ENCODE measurements at places on chromosomes 7 and 10.

DNA sequence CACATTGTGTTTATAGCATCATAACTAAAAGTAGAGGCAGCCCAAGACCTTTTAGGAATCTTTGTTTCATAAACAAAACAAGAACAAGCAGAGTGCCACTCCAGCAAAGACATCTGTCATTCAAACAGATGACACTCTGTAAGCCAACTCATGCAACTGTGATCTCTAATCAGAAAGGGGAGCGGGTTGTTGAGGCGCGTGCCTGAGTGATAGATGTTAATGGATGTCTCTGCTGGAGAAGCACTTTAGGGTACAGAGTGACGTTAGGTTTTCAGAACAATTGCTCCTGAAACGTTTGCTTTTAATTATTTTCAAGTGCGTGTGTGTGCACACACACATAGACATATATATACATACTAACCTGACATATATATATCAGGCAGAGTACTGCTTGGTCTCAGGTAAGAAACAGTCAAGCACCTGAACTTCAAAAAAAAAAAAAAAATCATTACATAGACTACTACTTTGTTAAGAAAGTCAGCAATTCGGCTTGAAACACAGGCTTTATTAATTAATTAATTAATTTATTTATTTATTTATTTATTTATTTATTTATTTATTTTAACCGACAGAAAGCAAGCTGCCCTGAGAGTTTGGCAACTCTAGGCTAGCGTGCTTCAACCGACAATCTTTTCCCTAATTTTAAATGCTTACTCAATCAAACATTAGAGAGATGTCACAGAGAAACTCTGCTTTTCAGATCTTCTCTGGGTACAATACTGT lies 109.1 kb downstream of the POU6F2 start:
- no peak for DNase-seq

DNA sequence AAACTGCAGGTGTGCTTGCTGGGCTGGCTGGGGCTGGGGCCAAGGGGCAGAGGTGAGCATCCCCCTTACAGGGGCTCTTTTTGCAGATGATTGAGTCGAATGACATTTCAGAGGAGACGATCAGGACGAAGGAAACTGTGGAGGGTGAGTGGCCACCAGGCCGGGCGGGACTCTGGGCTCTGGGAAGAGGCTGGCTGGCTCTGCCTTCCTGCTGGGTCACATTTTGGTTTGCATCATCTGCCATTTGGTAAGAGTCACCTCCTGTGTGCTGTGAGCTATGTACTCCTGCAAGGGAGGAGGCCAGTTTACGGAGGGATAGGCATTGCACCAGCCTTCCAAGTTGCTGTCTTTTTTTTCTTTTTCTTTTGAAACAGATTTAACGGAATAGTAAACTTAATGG lies 73.0 kb upstream of the GTF2IRD1 start:
- DNase-seq = no peak

DNA sequence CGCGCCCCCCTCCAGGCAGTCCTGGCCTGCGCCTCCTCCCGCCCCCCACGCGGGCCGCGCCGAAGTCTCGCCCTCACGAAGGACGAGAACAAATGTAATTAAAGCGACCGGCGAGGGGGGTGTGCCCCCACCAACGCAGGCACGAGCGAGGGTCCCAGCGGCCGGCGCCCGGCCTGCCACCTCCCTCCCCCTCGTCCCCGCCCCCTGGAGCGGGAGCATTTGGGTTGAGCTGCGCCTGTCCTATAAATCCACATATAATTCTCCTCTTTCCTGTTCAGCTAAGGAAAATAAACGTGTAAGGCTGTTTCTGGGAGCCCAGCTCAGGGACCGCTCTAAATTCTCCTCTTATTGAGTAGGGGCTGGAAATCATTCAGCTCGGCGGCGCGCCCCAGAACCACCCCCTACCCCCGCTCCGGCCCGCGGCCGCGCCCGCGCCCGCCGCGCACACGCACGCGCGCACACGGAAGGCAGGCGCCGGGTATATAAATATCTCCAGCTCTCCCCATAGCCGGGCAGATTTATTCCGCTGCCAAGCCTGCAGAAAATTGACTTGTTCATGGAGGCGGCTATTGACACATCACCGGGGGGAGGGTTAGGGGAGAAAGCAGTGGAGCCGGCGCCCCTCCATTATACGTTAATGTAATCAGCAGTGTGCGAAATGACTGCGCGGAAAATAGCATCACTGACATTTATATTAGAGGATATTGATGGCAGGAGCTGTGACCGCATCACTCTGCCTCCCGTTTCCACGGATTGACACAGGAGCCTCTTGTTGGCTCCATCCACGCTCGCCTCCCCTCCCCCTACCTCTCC lies 61.6 kb upstream of the BTRC start:
- no peak for DNase-seq

GRCh38 chr7:144584726-144585125 lies 181.2 kb upstream of the NOBOX start:
- DNase-seq = no peak

DNA sequence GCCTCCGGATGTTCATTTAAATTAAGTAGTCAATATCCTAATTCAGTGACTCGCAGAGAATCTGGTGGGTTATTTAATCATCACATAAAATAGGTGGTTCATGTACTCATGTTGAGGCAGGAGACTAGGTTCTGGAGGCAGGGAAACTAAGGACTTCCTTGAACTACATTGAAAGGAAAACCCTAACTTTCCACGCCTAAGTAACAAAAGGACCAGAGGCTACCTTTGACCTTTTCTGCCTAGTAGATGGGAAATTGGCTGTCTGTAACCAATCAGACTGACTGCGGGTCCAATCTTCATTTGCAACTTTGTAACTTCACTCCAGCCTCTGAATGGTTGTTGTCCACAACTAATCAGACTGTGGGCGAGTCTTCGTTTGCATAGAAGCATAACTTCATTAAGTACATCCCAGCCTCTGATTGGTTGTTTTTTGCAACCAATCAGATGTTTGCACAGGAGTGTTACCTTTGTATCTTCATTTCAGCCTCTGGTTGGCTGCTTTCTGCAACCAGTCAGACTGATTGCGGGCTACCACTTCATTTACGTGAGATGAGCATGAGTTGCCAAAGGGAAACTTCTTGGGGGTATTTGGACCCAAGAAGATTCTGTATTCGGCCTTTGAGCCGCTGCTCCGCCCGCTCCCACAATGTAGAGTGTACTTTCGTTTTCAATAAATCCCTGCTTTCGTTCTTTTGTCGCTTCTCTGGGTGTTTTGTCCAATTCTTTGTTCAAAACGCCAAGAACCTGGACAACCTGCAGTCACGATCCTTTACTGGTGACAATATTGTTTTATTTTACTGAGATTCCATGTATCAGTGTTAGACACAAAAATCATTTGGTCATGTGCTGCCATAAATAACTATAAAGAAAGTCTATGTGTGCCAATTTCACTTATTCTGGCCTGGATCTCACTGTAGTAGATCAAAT lies 1.7 kb upstream of the ST7 start:
- DNase-seq = no peak

GRCh38 chr10:74544106-74544505 lies 282.3 kb upstream of the KAT6B start:
- peak; percentile 73 for DNase-seq

DNA sequence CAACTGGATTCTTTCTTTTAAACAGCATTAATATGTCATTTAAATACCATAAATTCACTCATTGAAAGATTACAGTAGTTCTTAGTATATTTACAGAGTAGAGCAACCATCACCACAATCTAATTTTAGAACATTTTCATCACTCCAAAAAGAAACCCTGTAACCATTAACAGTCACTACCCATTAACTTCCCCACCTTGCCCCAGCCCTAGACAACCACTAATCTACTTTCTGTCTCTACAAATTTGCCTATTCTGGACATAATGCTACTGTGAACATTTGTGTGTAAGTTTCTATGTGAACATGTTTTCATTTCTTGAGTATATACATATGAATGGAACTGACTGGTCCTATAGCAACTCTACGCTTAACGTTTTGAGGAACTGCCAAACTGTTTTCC lies 42.4 kb downstream of the P4HA1 start:
- DNase-seq = no peak
